Vagina (tissue), 2 donors: ENCODE measurements at places on chromosomes 16 and 17.

DNA sequence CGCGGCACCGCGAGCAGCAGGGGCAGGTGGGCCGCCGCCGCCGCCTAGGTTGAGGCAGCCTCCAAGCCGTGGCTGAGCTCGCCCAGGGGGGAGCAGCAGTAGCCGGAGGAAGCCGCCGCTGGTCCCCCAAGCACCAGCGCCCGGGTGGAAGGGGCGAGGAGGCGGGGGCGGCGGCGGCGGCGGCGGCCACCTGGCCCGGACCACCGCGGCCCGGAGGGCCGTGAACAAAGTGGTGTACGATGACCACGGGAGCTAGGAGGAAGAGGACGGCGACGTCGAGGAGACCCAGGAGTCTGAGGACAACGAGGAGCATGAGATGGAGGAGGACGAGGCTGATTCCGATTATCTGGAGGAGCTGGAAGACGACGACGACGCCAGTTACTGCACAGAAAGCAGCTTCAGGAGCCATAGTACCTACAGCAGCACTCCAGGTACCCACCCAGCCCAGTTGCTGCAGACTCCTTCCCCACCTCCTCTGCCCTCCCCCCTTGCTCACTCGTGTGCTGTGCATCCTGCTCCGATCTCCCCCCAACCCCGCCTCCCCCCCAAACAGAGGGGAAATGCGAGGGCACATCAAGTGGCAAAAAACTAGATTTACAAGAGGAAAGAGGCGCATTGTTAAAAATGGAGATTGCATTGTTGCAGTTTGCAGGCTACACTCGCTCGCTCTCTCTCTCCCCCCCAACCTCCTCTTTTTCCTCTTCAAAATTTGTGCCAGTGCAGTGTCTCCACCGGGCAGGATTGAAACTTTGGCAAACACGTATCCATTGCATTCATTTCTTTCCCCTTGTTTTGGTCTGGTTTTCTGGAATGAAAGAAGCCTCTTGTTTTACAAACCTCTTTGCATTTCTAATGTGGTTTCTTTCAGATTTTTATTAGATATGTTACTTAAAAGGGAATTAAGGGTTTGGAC is 41.8 kb upstream of the AMZ2 start:
- H3K4me3 ChIP-seq: peak overlapping the region; percentile 72
- H3K27ac ChIP-seq: peak overlapping the region; percentile 92

GRCh38 chr17:41490000-41490990 is 585 bp upstream of the KRT36 start:
- peak overlapping the region; percentile 23 for H3K27ac ChIP-seq
- H3K4me3 ChIP-seq: no peak overlapping the region
- H3K4me1 ChIP-seq: peaks cover 55% of the 10 kb centered on the region
- H3K36me3 ChIP-seq: no peaks in the 10 kb centered on the region
- DNase-seq: no peak

DNA sequence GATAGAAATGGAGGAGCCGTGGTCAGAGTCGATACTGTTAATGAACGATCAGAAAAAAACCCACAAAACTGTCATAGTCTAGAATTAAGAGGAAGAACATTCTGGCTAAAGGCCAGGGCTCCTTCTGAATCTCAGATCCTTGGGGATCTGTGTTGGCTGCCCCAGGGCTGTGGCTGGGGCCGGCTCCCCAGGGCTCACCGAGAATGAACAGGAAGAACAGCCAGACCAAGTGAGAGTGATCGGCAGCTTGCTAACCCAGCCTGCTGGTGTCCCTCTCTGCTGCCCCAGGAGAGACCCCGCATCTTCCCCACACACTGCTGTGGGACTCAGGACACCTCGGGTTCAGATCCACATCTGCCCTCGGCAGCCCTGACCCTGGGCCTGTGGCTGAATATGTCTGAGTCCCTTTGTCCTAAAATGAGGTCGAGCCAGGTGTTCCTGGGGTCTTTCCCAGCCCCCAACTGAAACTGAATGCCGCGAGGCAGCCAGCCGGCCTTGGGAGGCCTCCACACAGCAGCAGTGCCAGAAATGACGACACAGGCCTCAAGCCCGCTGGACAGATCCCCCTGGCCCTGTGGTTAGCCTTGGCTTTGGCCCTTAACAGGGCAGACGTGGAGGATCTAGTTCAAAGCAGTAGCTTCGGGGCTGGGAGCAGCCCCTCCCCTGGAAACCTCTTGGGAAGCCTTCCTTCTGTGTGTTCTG is 23.9 kb upstream of the CLEC18A start:
- no peaks in the 10 kb centered on the region for H3K36me3 ChIP-seq
- H3K4me3 ChIP-seq: peak overlapping the region; percentile 7
- no peaks in the 10 kb centered on the region for H3K27me3 ChIP-seq
- H3K27ac ChIP-seq: peak overlapping the region; percentile 66

DNA sequence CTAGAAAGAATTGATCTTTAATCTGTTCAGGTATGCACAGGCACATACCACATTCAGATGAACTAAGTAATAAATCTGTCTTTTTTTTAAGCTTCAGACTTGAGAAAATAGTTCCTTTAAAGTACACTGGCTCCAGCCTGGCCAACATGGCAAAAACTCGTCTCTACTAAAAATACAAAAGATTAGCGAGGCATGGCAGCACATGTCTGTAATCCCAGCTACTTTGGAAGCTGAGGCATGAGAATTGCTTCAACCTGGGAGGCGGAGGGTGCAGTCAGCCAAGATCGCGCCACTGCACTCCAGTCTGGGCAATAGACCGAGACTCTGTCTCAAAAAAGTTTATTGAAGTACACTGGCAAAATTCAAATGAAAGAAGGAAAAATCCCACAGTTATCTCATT is 111.0 kb upstream of the NETO2 start:
- no peaks in the 10 kb centered on the region for H3K36me3 ChIP-seq
- no peaks in the 10 kb centered on the region for H3K27me3 ChIP-seq
- H3K4me3 ChIP-seq: no peak overlapping the region
- no peak overlapping the region for H3K27ac ChIP-seq
- no peaks in the 10 kb centered on the region for H3K4me1 ChIP-seq

DNA sequence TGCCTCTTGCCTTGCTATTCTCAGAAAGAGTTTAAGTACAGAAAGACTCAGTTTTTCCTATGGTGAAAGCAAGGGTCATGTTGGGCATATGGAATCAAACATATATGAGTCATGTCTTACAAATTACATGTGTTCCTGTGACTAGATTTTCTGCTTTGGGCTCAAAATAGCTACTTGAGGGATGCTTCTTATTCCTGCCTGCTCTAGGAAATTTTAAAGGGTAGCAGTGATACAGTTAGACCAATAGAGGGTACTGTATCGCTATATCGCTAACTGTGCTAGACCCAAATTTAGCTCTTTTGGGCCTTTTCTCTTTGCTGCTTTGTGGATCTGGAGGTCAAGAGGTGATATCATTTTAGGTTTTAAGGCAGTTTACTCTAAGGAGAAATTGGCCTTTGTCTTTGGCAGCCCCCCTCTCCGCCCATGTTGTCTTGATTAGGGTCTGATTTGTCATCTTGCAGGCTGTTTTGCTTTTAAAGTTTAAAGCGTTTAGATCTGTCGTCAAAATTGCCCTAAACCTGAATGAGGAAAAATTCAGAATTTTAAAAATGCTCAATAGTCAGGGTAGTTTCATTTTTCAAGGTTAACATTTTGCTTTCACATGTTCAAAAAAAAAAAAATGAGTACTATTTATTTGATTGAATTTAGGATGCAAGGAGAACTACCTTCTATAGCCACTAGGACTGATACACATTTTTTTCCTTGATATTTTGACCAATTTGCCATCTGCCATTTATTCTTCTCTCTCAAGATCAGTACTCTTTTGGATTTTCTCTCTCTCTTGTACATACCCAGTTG is 8.8 kb downstream of the NFATC3 start:
- no peaks in the 10 kb centered on the region for H3K36me3 ChIP-seq
- H3K4me3 ChIP-seq: no peak overlapping the region

DNA sequence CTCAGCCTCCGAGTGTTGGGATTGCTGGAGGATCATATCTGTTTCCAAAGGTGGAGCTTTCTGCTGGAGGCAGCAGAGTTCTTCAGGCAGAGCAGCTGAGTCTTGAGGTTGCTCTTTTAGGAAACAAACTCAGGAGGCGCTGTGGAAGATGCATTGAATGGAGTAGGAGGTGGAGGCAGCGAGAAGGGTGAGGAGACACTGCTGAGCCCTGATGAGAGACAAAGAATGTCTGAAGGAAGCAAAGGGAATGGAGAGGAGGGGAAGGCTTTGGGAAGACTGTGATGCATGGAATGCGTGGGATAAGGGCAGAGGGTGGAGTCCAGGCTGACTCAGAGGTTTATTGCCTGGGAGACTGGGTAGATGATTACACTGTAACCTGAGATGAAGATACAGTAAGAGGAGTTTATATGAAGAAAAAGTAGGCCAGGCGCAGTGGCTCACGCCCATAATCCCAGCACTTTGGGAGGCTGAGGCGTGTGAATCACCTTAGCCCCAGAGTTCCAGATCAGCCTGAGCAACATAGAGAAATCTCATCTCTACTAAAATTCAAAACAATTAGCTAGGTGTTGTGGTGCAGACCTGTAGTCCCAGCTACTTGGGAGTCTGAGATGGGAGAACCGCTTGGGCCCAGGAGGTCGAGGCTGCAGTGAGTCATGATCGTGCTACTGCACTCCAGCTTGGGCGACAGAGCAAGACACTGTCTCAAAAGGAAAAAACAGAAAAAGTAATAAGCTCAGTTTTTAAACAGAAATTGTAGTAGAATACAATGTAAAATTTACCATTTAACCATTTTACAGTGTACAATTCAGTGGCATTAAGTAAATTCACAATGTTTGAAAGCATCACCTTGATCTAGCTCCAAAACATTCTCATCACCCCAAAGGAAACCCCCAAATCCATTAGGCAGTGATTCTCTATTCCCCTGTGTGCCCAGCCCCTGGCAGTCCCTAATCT is 17.8 kb upstream of the TMEM219 start:
- peak overlapping the region; percentile 55 for H3K27ac ChIP-seq
- peaks cover 19% of the 10 kb centered on the region for H3K4me1 ChIP-seq
- H3K4me3 ChIP-seq: no peak overlapping the region
- no peaks in the 10 kb centered on the region for H3K27me3 ChIP-seq

GRCh38 chr16:56353054-56353921 is 72.1 kb downstream of the AMFR start:
- H3K27me3 ChIP-seq: no peaks in the 10 kb centered on the region
- no peak overlapping the region for H3K27ac ChIP-seq
- no peaks in the 10 kb centered on the region for H3K36me3 ChIP-seq
- peaks cover 18% of the 10 kb centered on the region for H3K4me1 ChIP-seq
- H3K4me3 ChIP-seq: no peak overlapping the region

DNA sequence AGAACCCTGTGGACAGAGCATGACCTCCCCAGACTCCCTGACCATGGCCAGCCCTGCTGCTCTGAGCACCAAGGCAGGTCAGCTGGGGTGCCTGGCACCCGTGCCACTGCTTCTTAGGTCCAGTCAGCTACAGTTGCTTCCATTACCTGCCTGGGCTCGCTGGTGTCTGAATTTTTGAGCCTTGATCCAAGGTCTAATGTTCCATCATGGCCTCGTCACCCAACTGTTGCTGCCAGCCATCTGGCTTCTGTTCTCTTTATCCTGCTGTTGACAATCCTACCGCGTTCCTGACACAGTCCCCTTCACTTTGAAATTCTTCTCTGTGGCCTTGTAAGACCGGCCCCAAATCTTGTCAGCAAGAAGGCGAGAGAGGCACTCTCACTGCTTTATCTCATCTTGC is 16.7 kb downstream of the GLYR1 start:
- no peak overlapping the region for H3K4me3 ChIP-seq
- peaks cover 55% of the 10 kb centered on the region for H3K36me3 ChIP-seq
- no peaks in the 10 kb centered on the region for H3K4me1 ChIP-seq
- no peak for DNase-seq

DNA sequence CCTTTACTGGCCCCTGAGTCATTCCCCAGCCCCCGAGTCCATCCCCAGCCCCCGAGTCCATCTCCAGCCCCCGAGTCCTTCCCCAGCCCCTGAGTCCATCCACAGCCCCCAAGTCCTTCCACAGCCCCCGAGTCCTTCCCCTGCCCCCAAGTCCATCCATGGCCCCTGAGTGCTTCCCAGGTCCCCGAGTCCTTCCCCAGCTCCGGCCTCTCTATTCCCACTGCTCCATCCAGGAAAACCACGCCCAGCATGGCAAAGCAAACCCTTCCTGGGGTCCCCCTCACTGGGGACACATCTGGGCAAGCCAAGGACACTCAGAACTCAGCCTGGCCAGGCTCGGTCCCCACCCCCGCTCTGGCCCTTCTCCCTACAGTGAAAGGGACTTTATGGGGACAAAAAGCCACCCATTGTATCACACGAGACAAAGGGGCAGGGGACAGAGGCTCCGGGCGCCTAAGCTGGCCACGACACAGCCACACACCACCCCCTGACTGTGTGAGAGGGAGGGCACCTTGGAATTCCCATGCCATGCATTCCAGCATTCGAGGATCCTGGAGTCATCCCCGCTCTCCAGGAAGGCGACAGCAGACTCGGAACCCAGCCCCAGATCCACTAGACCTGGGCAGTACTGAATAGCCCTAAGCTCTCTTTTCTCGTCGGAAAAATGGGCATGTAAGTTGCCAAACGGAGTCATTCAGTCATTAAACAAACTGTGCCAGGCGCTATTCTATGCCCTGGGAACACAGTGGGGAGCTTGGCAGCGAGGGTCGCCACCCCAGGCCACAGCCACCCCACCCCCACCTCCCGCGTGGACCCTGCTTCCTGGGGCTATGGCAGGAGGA is 14.0 kb downstream of the PLLP start:
- DNase-seq: no peak
- no peaks in the 10 kb centered on the region for H3K27me3 ChIP-seq
- no peak overlapping the region for H3K4me3 ChIP-seq
- no peak overlapping the region for H3K27ac ChIP-seq

DNA sequence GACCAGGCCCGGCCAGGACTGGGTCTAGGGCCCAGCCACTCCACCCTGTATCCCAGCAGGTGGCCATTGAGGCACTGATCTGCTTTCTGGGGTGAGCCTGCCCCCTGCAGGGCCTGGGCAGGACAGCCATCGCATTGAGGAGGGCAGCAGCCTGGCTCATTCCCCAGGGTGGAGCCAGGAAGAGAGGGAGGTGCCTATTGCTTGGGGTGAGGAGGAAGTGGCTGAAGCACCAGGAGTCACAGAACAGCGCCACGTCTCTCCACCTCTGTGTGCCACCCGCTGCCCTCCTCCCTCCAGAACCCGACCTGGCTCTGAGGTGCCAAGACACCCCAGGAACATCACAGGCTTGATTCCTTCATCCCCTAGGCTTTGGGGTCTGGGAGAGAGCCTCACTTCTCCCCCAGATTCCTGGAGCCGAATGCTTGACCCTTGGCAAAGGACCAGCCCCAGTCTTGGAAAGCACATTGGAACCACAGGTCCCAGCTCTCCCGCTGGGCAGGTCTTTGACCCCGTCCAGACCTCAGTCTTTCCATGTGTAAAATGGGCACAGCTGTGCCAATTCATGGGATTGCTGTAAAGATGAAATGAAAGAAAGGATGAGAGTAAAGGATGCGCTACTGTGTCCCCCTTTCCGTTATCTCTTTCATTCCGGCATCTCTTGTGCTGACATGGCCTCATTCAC is 7.2 kb upstream of the KRT36 start:
- H3K4me1 ChIP-seq: peaks cover 55% of the 10 kb centered on the region
- DNase-seq: no peak
- no peaks in the 10 kb centered on the region for H3K27me3 ChIP-seq
- H3K36me3 ChIP-seq: no peaks in the 10 kb centered on the region
- no peak overlapping the region for H3K4me3 ChIP-seq
